ENCODE measurements at places on chromosomes 5 and 9.

- DNase-seq, result no peak
Observed at GRCh38 chr9:75491533-75491932, 398.9 kb upstream of the PCSK5 start.

DNA sequence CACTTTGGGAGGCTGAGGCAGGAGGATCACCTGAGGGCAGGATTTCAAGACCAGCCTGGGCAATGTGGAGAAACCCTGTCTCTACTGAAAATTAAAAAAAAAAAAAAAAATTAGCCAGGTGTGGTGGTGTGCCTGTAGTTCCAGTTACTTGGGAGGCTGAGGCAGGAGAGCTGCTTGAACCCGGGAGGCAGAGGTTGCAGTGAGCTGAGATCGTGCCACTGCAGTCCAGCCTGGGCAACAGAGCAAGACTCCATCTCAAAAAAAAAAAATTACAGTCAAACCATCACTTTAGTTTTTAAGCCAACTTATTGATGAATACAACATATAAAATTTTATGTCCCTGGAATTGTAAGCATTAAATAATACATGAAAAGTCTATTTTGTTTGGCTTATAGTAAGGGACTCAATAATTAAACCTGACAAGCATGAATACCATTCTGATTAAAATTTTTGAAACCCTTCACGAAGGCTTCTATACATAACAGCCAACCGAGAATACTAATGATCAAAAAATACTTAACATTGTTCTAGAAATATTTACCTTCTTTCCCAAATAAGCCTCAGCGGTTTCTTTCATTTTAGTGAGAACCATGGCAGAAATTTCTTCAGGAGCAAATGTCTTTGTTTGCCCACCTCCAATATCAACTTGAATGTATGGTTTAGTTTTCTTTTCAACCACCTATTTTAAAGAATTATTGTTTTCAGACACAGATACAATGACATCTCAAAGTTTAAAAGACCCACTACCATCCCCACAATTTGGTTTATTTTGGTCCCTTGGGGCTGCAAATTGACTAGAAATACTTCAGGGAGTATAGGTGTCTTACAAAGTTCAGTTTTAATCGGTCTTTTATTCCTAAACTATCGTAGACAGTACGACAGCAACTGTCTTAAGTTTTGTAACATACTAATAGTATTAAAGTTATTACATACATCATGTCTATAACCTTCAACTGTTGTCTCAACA, 1.2 kb downstream of the HSPA5 start:
- no peak for DNase-seq

- DNase-seq, result no peak
Observed at GRCh38 chr5:177468329-177468684, 5.1 kb downstream of the DBN1 start.

DNA sequence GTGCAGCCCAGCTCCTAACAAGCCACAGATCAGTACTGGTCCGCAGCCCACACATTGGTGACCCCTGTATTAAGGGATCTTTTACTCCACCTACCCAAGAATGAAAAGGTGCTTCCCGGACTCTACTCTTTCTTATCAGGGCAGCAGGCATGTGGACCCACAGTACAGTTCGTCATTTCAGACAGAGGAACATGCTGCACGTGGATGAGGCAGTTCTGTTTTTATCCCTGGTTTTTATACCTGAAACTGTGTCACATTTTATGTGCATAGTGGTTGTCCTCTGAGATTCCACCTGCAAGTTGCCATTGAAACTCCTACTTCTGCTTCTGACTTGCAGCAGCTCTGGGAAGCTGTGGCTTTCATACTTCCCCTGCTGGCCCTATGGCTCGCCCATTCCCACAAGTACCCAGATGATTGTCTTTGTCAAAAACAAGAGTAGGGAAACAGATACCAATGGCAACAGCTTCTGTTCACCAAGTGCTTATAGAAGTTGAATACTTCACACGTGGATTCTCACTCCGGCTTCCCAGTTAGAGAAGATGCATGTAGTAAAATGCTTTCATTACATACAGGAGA, 208.0 kb downstream of the TRIO start:
- no peak for DNase-seq

DNA sequence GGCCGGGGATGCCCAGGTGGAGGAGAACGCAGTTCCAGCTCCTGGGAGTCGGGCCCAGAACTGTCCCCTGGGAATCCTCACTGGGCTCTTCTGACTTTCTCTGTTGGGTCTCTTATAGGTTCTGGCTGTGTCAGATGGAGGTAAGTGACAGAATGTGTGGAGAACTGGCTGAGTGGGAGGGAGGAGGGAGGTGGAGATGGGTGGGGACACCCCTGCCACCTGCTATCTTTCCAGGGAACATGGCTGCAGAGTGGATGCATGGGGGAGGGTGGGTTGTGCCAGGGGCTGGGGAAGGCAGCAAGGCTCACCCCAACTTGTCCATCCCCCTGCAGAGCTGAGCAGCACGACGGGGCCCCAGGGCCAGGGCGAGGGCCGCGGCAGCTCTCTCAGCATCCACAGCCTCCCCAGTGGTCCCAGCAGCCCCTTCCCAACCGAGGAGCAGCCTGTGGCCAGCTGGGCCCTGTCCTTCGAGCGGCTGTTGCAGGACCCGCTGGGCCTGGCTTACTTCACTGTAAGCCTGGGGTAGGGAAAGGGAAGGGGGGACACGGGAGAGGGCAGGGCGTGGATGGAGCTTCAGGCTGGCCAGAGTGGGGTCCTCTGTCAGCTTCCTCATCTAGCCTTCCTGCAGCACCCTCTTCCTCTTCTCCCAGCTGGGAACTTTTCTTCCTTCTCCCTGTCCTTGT, 8.3 kb downstream of the RGS14 start:
- no peak for DNase-seq

- DNase-seq, result no peak
Observed at GRCh38 chr9:88041447-88041846, 67.1 kb upstream of the CDK20 start.

GRCh38 chr5:95572016-95572415, 17.1 kb downstream of the ARSK start:
- no peak for DNase-seq

DNA sequence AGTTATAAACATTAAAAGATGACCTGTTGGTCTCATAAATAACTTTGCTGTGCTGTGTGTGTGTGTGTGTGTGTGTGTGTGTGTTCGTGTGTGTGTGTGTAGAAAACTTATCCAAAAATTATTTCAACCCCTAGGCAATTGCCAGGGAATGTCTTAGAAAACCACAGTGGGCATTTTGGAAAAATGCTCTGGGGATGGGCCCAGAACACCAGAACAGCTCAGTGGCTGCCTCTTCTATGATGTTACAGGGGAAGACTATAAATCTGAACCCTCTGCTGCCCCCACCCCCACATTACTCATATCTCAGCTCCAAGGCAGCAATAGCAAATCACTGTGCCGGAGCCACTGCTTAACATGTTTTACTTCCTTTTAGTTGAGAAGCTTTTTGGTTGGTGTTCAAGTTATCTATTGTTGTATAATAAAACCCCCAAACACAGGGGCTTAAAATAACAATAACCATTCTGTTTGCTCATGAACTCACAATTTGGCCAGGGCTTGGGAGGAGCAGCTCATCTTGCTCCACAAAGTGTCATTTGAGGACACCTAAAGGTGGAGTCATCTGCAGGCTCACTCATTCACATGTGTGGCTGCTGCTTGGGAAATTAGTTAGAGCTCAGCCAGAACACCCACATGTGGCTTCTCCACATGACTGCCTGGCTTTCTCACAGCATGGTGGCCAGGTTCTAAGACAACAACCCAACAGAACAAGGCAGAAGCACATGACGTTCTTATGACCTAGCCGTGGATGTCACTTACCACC, 40.4 kb downstream of the ACTBL2 start:
- DNase-seq, result no peak

DNA sequence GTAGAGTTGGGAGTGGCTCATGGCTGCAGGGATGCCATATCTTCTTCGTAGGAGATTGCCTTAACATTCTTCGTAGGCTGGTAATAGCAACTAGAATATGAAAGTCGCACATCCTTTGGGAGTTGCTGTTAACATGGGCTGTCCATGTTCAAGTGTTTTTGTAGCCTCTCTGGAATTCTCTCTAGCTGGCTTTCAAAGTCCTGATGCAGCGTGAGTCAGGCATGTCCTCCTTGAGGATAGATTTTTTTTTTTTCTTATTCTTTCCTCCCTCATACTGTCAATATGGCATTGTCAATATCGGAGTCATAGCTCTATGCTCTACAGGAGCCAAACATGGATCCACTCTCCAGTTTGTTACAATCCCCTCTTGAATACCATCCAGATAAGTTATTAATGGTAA, 494.8 kb upstream of the WWC1 start:
- no peak for DNase-seq

DNA sequence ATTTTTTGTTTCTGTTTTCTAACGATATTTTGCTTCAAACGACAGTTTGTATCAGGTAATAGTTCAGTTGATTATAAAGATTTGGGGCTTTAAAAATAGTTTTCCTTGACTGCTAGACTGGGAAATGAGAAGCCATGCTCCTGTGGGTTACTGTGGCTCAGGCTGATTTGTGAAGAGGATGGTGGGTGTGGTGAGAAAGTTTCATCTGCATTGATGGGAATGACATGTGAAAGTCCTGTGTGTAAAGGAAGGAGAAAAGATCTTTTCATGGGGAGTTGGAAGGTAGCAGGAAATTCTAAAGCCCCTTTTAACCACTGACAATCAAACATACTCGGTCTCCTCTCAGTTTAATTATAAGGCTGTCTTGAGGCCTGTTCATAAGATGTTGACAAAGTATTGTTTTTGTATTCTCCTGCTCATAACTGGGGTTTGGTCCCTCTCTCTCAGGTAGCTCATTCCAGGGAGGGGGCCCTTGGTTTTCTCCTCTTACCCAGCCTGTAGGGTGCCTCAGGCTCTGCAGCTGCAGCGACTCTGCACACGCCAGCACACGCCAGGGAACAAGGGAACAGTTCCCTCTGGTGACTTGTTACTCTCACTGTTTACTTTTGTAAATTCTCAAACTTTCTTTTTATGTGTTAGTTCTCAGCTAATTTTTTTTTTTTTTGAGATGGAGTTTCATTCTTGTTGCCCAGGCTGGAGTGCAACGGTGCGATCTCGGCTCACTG, 91.6 kb downstream of the CARTPT start:
- no peak for DNase-seq

DNA sequence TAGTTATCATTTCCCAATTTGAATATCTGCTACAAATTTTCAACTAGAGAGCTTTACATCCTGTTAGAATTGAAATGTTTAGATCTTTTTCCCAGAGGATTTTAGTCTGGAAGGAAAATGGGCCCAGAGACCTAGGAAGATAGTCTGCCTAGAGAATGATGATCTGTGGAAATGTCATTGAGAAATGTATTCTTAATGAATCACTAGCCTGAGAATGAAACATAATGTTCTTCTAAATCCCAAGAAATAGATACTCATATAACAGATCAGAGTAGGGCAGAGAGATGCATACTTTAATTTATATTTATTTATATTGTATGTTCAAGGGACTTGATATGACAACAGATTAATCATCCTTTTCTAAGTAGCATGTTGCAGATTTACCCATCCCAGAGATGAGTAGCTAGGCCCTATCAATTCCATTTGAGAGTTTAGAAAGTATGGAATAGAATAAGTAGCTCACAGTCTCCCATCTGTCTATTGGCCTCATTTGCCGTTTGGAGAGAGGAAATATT, 25.1 kb upstream of the SLC44A1 start:
- no peak for DNase-seq

- no peak for DNase-seq
Observed at GRCh38 chr5:112385969-112386368, 33.1 kb downstream of the EPB41L4A start.

GRCh38 chr9:27335075-27335474, 38.1 kb upstream of the EQTN start:
- no peak for DNase-seq

- DNase-seq, result no peak
Observed at GRCh38 chr5:134075102-134075501, 39.4 kb upstream of the TCF7 start.

DNA sequence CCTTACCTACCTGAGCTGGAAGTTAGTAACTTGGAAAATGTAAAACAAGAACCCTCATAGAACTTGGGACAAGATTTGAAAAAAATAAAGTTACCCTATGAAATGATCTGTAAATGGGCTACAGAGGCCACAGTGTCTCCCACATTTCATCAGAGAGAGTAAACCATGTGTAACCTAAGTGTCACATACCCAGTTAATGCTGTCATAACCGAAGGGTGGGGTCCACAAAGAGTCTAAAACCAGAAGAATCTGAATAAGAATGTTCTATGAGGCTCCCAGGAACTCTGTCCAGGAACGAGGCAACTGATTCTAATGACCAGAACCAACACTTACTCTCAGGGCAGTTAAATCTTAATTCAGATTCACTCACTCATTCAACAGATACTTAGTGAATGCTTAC, 1.0 kb upstream of the FAM13B start:
- no peak for DNase-seq
